ENCODE measurements at places on chromosomes 6 and 20.

DNA sequence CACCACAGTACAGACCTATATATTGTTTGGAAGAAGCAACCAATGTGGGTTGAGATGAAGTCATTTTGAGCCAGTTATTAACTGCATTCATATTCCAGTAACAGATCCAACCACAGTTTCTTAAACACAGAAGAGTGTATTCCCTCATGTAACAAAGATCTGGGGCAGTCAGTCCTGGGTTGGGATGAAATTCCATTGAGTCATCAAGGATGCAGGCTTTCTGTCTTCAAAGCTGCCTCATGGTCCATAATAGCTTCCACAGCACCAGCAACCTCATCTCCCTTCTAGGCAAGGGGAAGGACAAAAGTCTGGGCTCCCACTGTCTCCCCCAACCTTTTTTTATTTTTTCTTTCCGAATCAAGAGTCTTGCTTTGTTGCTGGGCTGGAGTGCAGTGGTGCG lies 2.9 kb upstream of the SOD2 start:
- DNase-seq = no peak

GRCh38 chr20:37643400-37643799 lies 50.4 kb upstream of the CTNNBL1 start:
- DNase-seq = no peak

GRCh38 chr6:158910484-158911440 lies 89.2 kb downstream of the RSPH3 start:
- DNase-seq = no peak

DNA sequence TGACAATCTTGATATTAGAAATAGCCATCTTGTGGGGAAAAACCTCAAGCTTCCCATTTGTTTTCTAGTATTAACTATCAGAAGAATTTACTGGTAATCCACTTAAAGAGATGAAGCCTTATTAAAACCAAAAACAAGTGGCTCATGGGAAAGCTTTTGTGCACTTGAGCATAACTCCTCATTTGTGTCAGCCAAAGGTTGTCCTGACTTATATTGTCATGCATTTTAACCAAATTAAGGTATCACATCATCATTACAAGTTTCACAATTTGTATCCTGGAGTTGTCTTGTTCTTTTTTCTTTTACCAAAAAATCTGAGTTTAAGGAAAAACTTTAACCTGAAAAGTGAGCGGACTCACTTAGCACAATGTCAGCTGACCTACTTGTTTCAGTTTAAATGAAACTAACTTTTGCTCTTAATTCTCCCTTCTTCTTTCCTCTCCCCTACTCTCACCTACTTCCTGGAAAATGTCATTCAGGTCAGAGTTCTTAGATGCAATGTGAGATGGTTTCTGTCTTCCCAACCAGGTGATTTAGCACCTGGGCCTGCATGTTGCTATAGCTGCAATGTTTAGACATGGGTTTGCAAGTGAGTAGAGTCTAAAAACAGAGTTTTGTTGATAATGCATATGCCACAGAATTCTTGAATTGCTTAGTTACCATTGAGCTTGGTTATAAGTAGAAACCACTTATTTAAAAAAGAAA lies 82.8 kb downstream of the TNFAIP3 start:
- DNase-seq = no peak

DNA sequence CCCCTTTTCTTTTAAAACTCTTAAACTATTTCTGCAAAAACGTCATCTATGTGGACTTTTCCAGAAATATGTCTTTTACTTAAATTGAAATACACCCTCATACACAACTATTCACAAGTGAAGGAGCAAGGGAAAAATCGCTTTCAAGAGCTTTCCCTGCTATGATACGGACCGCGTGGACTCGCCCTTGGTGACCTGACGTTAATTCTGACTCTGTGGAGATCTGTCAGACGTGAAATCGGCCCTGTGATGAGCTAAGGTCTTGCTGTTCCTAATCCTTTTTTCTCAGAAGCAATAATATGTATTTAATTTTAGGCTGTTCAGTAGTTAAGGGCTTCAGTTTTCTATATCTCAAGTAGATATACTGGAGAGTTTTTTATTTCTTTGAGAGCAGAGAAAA lies 113.6 kb downstream of the RPP40 start:
- no peak for DNase-seq

DNA sequence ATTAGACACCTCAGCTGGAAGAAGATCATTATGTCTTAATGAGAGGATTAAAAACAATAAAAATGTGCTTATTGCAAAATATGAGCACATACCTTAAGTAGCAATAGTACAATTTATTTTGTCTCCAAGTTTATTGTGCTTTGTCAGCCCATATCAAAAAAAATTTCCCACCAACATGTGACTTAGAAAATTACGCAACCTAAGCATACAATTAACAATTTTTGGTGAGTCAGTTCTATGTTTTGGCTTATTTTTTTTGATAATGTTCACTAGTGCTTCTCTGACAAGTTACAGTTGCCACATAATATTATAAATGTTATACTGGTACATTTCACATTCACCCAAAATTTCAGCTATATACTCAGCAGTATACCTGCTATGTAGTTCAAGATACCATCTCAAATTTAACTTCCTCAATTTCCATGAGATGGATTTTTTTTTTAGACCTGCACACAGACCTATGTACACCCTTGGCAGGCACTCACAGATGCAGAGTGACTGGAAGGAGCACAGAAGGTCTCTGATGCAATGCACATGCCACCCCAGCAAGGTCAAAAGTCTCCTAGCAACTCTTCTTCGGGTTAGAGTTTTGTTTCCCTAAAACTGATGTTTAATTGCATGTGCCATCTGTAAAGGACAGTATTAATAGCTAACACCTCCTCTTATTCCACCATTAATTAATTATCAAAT lies 112.4 kb downstream of the PRKN start:
- DNase-seq = no peak

Measured in activated T-helper 9 cell treated with anti-CD3 and anti-CD28 coated beads, Interleukin-2, amount 50 U/mL, for 16 hours (primary cell).